ENCODE measurements at places on chromosomes 11 and 22. TPM values are rescaled to one million over a fixed set of nuclear protein-coding genes. Genes with fewer than 3 reads are reported as not detected.

The C11orf16 gene
- 0.91 TPM for total RNA-seq

The YIF1A gene
- total RNA-seq, result 92.1 TPM

The MUC5B gene
- 0.38 TPM for total RNA-seq

The RNF121 gene
- 59.4 TPM for total RNA-seq

The HOATZ gene
- total RNA-seq, result not detected

The KCNJ1 gene
- total RNA-seq, result 175 TPM

The UBE4A gene
- 39.2 TPM for total RNA-seq

The NXPE2 gene
- 0.22 TPM for total RNA-seq

The C11orf58 gene
- 117 TPM for total RNA-seq

The TSGA10IP gene
- total RNA-seq, result not detected

The FBLN1 gene
- total RNA-seq, result 105 TPM

The NPAS4 gene
- total RNA-seq, result 0.19 TPM

The OR8G5 gene
- not detected for total RNA-seq

The OR52I2 gene
- not detected for total RNA-seq

The ADM2 gene
- 8.0 TPM for total RNA-seq

The CD3D gene
- 8.7 TPM for total RNA-seq

The MN1 gene
- 3.2 TPM for total RNA-seq

The CD3E gene
- 14.3 TPM for total RNA-seq

The ADAMTS15 gene
- total RNA-seq, result 6.2 TPM

The NRIP3 gene
- 1.6 TPM for total RNA-seq

The TNNI2 gene
- 1.3 TPM for total RNA-seq

The PLEKHA7 gene
- 65.7 TPM for total RNA-seq

The IFITM10 gene
- total RNA-seq, result 6.4 TPM

The CCDC89 gene
- 3.7 TPM for total RNA-seq

The CDC45 gene
- 1.1 TPM for total RNA-seq

The DDIAS gene
- 1.4 TPM for total RNA-seq

The MMP12 gene
- not detected for total RNA-seq

The MS4A3 gene
- not detected for total RNA-seq

The OR52A1 gene
- not detected for total RNA-seq

All from kidney (tissue), 22 donors.